ENCODE measurements at places on chromosomes 6 and 20.

GRCh38 chr6:80388507-80388906 is 282.0 kb downstream of the BCKDHB start:
- no peak for DNase-seq

DNA sequence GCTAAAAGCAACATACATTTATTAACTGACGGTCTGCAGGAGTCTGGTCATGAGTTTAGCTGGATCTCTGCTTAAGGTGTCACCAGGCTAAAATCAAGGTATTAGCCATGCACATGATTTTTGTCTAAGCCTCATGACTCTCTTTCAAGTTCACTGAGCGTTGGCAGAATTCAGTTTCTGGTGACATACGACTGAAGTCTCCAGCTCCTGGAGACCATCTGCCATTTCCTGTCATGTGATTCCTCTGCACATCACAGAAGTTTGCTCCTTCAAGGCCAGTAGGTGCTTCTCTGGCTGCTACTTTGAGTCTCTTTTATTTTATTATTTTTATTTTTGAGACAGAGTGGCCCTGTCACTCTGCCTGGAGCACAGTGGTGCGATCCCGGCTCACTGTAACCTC is 148.4 kb upstream of the EYA4 start:
- DNase-seq, result no peak

- no peak for DNase-seq
Observed at GRCh38 chr6:148738946-148739821, 7.6 kb upstream of the UST start.

DNA sequence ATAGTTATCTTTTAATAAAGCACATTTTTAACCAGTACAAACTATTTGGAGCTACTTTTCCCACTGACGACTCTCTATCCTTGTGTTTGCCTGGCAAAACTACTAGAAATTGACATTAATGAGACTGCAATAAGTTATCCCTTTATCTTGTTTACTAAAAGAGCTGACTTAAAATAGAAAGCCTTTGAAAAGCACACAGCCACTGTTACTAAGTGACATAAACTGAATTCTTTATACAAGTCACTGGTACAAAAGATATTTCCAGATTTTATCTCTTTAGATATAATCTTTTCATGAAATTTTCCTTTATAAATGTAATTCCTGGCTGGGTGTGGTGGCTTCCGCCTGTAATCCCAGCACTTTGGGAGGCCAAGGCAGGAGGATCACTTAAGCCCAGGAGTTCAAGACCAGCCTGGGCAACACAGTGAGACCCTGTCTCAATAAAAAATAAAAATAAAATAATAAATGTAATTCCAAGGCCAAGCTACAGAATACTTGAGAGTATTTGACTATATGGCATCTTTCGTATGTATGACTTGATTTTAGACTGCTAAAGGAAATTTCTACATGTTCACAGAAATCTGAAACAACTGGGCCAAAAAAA is 9.5 kb downstream of the MBOAT1 start:
- no peak for DNase-seq

DNA sequence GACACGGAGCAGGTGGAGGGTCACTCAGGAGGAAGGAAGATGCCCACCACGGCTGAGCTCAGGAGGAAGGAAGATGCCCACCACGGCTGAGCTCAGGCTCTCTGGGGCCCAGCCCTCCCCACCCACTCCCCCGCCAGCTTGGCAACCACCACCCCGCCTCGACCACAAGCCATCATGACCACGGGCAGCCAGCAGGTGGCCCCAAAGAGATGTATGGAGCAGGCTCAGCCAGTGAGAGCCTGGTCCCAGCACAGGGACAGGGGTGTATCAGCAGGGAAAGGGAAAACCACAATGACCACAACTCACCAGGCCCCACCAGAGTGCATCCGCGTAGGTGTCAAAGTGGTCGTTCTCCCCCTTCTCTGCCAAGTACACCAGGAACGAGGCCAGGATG is 30.4 kb downstream of the KCNQ2 start:
- DNase-seq, result no peak

DNA sequence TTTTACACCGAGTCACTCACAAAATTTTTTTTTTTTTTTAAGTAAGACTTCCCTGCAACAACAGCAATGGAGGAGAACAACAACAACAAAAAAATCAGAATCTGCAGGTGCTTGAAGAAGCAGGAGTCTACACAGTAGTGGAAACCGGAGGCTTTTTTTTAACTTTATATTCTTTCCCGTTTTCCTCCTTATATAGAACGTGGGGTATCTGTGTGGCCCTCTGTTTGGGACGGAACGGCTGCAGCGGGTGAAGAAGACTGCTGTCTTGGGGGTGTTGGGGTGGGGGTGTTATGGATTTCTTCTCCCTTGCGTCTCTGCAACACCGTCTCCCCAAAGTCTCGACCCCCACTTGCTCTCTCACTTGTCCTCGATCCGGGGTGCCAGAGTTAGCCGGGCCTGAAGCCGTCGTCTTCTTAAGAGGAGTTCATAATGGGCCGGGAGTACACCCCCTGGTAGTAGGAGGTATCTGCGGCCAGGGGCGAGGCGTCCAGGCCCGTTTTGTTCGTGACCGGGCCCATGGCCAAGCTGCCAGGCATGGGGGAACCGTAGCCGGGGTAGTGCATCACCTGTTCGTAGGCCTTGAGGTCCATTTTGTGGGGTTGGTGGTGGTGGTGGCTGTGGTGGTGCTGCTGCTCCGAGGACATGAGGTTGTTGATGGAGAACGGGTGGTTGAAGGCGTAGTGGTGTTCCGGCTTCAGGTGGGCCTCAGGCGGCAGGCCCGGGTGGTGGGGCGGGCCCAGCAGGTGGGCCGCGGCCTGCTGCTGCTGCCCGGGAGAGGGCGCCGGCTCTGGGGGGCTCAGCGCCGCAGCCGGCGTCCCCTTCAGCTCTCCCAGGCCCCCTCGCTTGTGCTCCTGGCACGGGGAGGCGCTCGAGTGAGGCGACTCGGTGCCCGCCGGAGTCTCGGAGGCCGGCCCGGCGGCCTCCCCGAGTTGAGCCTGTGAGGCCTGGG is 2.7 kb downstream of the FOXA2 start:
- DNase-seq, result no peak

GRCh38 chr6:169428532-169428931 is 174.9 kb upstream of the THBS2 start:
- DNase-seq, result no peak

DNA sequence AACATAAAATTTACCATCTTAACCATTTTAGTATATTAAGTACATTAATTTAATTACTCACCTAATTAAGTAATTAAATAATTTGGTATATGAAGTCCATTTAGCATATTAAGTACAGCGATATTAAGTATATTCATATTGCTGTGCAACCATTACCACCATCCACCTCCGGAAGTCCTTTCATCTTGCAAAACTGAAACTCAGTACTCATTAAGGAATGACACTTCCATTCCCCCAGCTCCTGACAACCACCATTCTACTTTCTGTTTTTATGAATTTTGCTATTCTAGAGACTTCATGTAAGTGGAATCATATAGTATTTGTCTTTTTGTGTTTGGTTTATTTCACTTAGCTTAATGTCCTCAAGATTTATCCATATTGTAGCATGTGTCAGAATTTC is 61.1 kb upstream of the GTSF1L start:
- no peak for DNase-seq

DNA sequence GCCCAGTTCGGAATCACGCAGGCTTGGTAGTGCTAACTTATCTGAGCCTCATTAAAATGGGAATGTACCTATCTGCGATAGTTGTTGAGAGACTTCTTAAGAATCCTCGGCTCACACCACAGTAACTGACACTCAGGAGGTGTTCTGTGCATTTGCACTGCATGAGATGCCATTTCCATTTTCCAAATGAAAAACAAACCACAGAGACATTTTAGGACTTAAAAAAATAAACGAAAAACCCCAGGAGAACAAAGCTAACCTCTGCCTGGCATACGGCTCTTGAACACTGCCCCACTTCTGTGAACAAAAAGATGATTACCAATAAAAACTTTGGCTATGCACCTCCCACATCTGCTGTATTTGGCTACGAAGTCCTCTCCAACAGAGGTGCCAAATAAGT is 37.6 kb downstream of the BEND3 start:
- DNase-seq, result no peak

DNA sequence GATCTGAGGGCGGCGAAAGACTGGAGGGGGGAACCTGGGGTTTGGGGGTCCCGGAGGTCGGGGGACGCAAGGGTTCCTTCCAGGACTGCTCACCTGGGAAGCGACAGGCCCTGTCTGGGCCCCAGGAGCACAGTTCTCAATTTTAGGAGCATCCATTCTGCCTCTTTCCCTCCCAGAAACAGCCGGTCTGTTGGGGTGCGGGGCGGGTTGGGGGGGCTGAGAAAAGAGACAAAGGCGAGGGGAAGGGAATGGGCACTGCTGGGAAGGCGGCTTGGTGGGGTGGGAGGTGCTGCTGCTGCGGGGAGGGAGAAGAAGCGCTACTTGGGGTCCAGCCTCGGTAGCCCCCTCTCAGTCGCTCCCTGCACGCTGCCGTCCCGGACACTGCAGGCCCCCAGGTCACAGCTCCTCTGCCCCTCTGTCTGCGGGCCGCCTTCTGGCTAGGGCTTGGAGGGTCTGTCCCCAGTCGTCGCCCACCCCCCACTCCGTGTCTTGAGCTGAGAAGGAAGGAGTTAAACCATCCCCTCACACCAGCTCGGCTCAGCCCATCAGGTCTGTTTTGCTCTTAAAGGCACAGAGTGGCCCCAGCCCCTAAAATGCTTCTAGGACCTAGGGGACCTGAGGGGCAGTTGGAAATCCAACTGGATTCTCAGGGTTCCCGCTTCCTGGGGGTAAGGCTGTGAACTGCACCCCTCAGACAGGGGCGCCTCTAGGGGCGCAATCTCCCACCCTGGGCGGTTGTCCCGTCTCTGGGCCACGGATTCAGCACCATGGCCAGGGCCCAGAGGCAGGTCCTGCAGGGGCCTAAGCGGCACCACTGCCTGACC is 690 bp downstream of the GDAP1L1 start:
- DNase-seq, result peak; percentile 12

- DNase-seq, result no peak
Observed at GRCh38 chr20:50866036-50866685, 65.1 kb downstream of the ADNP start.

GRCh38 chr6:94270091-94270948 is 851.0 kb upstream of the EPHA7 start:
- peak; percentile 24 for DNase-seq

- no peak for DNase-seq
Observed at GRCh38 chr6:14984519-14984853, 261.4 kb upstream of the JARID2 start.

DNA sequence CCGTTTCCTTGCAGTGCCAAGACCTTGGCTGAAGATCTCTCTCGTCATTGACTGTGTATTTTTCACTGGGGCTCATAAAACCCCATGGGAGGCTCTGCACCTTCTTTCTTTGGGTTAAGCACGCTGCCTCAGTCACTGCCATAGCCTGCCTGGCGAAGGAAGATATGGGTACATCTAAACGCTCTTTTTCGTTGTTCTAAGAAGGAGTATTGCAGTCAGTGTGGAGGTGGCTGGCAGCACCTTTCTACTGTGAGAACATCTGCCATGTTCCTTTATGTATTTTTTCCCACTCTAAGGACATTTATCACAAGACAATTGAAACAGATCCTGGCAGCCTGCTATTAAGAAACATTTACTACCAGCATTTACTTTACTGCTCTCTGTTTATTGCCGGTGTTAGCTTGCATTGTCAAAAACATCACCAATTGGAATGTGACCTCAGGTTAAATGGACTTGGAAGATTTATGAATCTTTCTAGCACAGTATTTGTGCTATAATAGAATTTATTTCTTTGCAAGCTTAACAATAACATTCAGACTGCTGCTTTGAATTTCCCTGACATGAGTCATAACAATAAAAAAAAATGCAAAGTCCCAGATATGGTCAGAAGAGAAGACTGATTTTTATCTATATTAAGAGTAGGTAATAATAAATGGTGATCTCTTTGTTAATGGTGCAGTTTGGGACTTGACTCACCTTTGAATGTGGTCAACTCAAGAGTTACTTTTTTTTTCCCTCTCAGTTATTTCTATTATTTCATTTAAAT is 62.2 kb upstream of the CLDN20 start:
- peak; percentile 89 for DNase-seq

GRCh38 chr6:82686719-82687118 is 323.1 kb downstream of the TPBG start:
- no peak for DNase-seq

- DNase-seq, result no peak
Observed at GRCh38 chr6:111185954-111186353, 98.7 kb downstream of the SLC16A10 start.

DNA sequence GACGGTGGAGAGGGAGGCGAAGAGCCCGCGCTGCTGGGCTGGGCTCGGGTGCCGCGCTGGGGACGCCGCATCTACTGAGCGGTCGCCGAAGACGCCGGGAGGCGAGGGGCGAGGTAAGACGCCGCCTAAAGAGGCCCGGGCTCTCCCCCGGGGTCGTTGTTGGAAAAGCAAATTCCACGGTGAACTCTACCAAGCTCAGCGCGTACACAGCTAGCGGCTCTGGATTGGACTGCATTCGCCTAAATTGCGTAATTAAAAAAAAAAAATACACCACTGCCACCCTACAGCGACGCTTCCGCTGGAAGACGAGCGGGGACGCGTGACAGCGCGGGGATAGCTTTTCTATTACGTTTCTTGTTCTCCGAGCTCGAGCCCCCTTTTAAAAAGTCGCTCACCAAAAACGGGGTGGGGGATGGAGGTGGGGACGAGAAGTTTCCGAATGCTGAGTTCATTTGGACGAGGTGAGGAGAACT is 92.0 kb upstream of the PRDM1 start:
- DNase-seq, result no peak

DNA sequence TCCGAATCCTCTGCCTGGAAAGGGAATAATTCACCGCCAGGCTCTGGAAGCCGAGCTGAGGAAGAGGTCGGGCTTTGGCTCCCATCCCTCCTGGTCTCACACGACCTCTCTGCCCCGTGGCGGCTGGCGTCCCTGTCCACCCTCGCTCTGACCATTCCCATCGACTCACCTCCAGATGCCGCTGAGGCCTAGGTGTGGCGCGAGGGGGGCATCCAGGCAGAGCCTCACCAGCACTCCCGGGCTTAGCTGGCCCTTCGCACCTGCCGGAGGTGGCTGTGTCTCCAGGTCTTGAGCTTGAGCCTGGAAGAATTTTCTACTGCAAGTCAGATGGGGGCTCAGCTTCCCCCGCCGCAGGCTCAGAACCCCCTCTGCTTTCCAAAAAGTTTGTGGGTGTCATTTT is 28.5 kb upstream of the SMOC2 start:
- no peak for DNase-seq

DNA sequence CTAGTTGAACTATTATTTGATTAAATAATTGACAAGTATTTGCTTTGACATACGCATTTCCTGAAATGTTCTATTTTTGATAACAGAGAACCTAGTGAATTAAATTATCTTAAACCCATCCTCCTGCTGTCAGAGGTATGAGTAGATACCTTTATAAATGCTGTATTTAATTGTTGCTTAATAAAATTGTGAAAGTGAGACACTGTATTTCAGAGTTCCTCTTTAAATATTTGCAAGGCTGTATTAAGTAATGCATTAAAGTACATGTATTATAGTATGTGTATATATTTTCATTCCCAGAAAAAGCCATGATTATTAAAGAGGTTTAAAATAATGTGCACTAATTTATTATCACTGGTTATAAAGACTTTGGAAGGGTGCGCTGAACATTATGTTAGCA is 483.8 kb downstream of the TFAP2B start:
- no peak for DNase-seq

All from astrocyte of the spinal cord (primary cell).